ENCODE measurements at places on chromosomes 2 and 18.

- DNase-seq = peak; percentile 27
These were observed 406.2 kb downstream of the MBD2 start for GRCh38 chr18:53817976-53818950.

DNA sequence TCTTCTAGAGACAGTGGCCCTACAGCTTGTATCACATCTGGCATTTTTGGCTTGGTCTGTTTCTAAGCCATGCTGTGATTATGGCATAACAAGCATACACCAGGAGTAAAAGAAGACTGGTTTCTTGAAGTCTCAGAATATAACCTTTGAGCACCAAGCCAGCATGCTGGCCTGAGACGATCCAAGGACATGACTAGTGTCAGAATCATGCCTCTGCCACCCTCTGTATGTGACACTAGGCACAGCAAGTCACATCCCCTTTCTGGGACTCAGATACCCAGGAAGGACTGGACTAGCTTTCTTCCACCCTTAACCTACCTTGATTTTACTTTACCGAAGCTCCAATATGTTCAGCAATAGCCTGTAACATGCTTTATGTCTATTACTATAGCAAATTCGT is 345.5 kb downstream of the SETBP1 start:
- no peak for DNase-seq

- DNase-seq = no peak
These were observed 155.2 kb downstream of the SH3BP4 start for GRCh38 chr2:235106874-235107639.

- DNase-seq = no peak
These were observed 20.4 kb downstream of the HS6ST1 start for GRCh38 chr2:128298286-128298685.

DNA sequence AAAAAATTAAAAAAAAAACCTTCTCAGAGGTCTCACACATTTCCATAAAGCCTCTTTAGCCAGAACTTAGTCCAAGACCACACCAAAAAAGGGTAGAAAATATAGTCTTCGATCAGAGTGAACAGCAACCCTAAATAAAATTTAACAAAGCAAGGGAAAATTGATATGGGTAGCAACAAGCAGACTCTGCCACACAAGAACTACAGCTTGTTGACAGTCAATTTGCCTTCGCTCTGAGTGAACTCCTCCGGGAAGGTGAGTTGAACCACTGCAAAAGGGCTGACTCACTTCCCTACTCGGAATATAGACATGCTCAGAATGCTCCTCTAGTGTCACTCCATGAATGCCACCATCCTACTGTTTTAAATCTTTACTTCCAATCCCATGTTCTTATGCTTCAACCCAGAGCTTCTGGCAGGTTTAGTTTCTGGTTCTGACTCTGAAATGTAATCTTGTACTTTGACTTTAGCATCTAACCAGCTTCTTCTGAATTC is 24.1 kb downstream of the GAD1 start:
- no peak for DNase-seq

DNA sequence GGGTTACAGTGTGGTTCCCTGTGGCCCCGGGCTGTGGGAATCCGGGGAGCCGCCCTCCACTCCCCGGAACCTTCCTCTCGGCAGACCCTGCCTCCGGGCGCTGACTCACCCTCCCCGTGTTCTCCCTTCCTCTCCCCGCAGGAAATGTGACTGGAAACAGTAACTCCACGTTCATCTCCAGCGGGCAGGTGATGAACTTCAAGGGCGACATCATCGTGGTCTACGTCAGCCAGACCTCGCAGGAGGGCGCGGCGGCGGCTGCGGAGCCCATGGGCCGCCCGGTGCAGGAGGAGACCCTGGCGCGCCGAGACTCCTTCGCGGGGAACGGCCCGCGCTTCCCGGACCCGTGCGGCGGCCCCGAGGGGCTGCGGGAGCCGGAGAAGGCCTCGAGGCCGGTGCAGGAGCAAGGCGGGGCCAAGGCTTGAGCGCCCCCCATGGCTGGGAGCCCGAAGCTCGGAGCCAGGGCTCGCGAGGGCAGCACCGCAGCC is 59.5 kb downstream of the TNFRSF11A start:
- DNase-seq = no peak

Measured in caudate nucleus (tissue), 63 donors.